ENCODE measurements at places on chromosomes 12 and 14. TPM values are rescaled to one million over a fixed set of nuclear protein-coding genes. Genes with fewer than 3 reads are reported as not detected.

ADAMTS20 gene
- 1.2 TPM for polyA plus RNA-seq

IRAK3 gene
- 4.7 TPM for polyA plus RNA-seq

CCDC184 gene
- 0.25 TPM for polyA plus RNA-seq

CEP83 gene
- polyA plus RNA-seq: 48.2 TPM

All from left kidney (tissue), 8 donors.